ENCODE measurements at places on chromosomes 2 and 18. TPM values are rescaled to one million over a fixed set of nuclear protein-coding genes. Genes with fewer than 3 reads are reported as not detected.

GRCh38 chr2:170216981-170217380, 39.0 kb downstream of the MYO3B start:
- no peaks in the 10 kb centered on the region for H3K36me3 ChIP-seq
- no peak for DNase-seq
- no peak overlapping the region for H3K4me3 ChIP-seq
- H3K4me1 ChIP-seq = no peaks in the 10 kb centered on the region
- no peak overlapping the region for H3K27ac ChIP-seq
- H3K27me3 ChIP-seq = no peaks in the 10 kb centered on the region

DUSP19 gene
- total RNA-seq = 7.0 TPM

DNA sequence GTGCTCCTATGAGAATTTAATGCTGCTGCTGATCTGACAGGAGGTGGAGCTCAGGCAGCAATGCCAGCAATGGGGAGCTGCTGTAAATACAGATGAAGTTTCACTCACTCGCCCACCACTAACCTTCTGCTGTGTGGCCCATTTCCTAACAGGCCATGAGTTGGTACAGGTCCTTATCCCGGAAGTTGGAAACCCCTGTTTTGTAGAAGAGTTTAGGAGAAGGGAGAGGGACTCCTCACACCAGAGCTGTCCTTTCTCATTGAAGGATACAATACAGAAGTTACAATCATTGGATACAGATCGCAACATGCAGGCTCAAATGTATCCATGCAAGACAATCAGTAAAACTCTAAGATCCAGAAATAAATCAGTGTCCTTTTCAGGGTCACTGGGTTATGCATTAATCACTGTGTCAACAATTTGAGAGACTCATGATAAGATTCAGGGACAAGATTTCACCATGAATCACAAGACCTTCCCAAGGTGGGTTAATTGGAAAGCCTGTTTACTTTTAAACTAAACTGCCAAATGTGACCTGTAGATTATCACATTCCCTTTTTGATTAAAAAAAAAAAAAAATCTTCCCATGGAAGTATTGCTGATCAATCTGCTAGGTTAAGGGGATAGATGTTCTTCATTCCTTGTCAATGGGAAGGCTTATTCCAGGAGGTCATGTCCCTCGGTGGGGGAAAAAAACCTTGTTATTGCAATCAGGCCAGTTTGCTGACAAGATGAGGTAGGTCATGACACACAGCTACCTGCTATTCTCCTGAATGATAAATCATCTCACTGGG, 97.2 kb downstream of the SP100 start:
- H3K36me3 ChIP-seq = peaks cover 36% of the 10 kb centered on the region
- DNase-seq = no peak
- no peak overlapping the region for H3K4me3 ChIP-seq
- no peaks in the 10 kb centered on the region for H3K27me3 ChIP-seq

- no peaks in the 10 kb centered on the region for H3K27me3 ChIP-seq
- no peak overlapping the region for H3K4me3 ChIP-seq
- peaks cover 5% of the 10 kb centered on the region for H3K4me1 ChIP-seq
- H3K36me3 ChIP-seq = no peaks in the 10 kb centered on the region
- DNase-seq = no peak
- no peak overlapping the region for H3K27ac ChIP-seq
Measured at GRCh38 chr2:230905448-230906421, 19.3 kb downstream of the GPR55 start.

HOXD13 gene
- not detected for total RNA-seq

SAG gene
- total RNA-seq = not detected

DNA sequence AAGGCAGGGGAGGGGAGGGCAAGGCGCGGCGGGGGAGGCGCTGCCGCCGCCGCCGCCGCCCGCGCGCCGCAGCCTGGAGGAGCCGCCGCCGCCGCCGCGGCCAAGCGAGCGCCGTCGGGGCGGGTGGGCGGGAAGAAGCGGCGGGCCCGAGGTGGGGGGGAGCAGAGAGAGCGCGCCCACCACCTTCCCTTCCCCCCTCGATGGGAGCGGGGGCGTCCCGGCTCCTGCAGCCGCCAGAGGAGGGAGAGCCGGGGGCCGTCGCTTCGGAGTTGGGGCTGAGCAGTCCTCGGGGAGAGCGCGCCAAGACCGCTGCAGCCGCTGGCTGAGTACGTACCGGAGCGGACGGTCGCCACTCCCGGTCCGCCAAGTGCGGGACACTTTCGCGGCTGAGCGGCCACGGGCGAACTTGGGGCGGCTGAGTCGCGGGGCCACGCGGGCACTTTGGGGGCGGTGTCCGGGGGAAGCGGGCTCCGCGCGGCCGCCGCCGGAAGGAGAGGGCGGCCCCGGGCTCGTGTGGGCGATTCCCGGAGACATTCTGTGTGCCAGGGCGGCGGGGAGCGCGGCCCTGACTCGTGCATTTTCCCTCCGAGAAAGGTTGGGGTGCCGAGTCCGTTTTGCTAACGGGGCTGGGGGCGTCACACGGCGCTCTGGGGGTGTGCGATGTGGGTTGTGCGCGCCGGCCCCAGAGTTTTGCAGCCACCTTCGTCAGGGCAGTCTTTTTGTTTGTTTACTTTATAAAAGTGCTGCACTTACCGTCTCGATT, at the start of gene NAB1:
Gene NAB1, plus strand, starts transcription at position 49 of the 763 bp plus-strand sequence. CDS start 10,094 bp downstream, outside the sequence.
- H3K27me3 ChIP-seq = no peaks in the 10 kb centered on the region
- peaks cover 74% of the 10 kb centered on the region for H3K4me1 ChIP-seq
- H3K36me3 ChIP-seq = no peaks in the 10 kb centered on the region
- no peak for DNase-seq

DNA sequence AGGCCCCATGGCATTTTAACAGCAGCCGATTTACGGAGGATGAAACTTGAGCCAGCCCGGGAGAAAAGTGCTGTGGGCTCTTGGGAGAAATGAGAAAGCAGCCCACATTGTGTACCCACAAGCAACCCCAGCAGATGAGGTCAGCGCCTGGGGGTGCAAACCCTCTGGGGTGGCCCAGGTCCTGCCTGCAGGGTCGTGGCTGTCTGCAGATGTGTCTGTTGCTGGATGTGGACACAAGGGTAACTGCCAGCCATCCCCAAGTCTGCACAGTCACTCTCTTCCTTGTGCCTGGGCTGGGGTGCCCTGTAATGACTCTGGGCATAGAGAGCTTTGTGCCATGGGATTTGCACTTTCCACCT, 170.8 kb downstream of the PRKCE start:
- no peaks in the 10 kb centered on the region for H3K36me3 ChIP-seq
- H3K4me3 ChIP-seq = no peak overlapping the region
- H3K27me3 ChIP-seq = no peaks in the 10 kb centered on the region
- H3K4me1 ChIP-seq = peaks cover 97% of the 10 kb centered on the region

GRCh38 chr2:36704475-36705150, 8.1 kb downstream of the VIT start:
- DNase-seq = peak; percentile 89
- no peaks in the 10 kb centered on the region for H3K36me3 ChIP-seq
- peak overlapping the region; percentile 65 for H3K27ac ChIP-seq
- no peak overlapping the region for H3K4me3 ChIP-seq
- peaks cover 12% of the 10 kb centered on the region for H3K4me1 ChIP-seq

DNA sequence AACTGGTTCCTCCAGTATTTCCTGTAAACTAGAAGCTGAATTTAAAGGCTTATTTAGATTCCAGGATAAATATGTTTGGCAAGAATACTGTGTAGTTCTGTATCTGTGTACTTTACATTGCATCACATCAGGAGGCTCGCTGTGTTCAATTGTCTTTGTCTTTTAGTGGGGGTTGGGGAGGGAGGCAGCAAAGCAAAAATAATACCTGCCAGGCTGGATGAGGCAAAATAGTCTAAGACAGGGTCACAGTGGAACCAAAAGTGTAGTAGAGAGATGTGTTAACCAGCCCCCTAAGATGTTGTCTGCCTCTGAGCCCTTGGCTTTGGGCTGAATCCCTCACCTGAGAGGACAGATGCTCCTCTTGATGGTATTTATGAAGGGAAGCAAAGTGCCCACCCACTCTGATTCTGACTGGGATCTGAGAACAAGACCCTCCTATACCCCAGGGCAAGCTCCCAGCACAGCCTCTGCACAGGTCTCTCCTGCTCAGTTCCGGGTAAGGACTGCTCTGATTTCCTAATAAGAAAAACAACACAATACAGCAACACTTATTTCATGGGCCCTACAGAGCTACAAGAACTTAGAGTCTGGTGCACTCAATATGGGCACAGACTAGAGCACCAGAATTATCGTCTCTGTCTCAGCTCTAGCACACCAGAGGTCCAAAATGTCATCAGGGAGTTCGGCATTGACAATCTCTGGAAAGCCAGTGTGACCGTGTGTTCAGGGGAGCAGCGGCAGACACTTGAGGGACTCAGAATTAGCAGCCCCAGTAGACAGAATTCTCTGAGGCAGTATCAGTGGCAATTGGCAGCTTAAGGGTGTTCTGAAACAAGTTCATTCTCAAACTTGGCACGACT, 7.2 kb upstream of the AFTPH start:
- no peaks in the 10 kb centered on the region for H3K36me3 ChIP-seq
- H3K4me3 ChIP-seq = no peak overlapping the region

GRCh38 chr18:37497853-37498518, 67.6 kb downstream of the CELF4 start:
- H3K36me3 ChIP-seq = no peaks in the 10 kb centered on the region
- no peak for DNase-seq
- H3K27ac ChIP-seq = no peak overlapping the region
- no peaks in the 10 kb centered on the region for H3K4me1 ChIP-seq

ZCCHC2 gene
- 18.9 TPM for total RNA-seq

DNA sequence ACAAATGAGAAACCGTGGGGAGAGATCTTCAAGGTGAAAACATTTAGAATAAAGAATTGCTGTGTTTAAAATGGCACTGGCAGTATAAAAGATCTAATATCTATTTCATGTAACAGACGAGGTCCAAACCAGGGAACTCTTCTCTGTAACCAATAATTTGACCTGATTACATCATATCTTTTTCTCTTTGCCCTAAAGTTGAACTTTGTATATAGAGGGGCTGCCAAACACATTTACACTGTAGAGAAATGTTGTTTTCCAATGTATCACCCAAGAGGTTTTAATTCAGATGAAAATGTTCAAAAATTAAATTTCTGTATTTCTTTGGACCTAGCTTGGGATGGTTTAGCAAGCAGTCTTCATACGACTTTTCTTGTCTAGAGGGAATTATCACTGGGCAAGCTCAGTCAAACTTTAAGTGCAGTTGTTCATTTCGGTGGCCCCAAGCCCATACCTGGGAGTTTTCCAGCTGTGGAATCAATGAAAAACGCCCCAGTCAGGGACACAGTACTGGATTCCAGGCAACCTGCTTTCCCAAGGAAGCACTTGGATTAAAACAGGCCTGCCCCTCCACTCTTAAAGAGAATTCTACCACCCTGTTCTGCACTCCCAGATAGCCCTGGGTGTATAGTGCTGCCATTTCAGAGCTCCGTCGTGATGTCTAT, 208.5 kb upstream of the FN1 start:
- no peak overlapping the region for H3K27ac ChIP-seq
- no peak for DNase-seq
- no peaks in the 10 kb centered on the region for H3K4me1 ChIP-seq
- H3K4me3 ChIP-seq = no peak overlapping the region
- no peaks in the 10 kb centered on the region for H3K27me3 ChIP-seq
